ENCODE measurements at places on chromosomes 11 and 22. TPM values are rescaled to one million over a fixed set of nuclear protein-coding genes. Genes with fewer than 3 reads are reported as not detected.

DNA sequence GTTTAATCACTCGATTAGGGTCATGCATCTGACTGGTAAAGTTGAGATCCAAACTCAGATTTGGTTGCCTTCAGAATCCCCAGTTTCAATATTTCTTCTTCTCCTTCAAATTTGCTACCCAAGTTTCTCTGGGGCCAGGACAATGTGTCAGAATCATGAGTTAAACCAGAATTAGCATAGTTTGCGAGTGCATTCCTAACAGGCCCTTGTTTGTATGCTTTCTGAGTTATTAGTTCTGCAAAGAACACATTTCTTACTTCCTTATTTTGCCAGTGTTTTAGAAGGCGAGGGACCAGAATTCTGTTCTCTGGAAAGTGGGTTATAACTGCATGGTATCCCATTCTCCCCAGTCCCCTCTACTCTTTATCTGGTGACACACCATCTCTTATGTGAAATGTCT, 112.0 kb downstream of the ARL14EP start:
- no peaks in the 10 kb centered on the region for H3K36me3 ChIP-seq
- no peak overlapping the region for H3K4me3 ChIP-seq
- H3K4me1 ChIP-seq, result no peaks in the 10 kb centered on the region
- no peaks in the 10 kb centered on the region for H3K27me3 ChIP-seq
- no peak overlapping the region for H3K27ac ChIP-seq

Gene MYO7A
- total RNA-seq, result not detected

DNA sequence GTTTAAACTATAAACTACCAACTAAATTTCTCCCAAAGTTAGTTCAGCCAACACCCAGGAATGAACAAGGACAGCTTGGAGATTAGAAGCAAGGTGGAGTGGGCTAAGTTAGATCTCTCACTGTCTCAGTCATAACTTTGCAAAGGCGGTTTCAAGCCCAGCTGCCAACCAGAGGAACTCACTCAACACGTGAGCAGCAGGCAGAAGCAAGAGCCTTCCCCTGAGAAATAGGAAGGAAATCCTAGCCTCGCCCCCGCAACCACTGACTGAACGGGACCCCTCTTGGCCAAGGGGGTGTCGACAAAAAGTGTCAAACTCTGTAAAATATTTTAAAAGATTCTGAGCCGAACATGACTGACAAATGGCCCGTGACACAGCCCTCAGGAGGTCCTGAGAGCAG, 4.4 kb upstream of the KRTAP5-9 start:
- DNase-seq, result no peak
- H3K4me1 ChIP-seq, result no peaks in the 10 kb centered on the region
- no peak overlapping the region for H3K27ac ChIP-seq
- H3K4me3 ChIP-seq, result no peak overlapping the region

DNA sequence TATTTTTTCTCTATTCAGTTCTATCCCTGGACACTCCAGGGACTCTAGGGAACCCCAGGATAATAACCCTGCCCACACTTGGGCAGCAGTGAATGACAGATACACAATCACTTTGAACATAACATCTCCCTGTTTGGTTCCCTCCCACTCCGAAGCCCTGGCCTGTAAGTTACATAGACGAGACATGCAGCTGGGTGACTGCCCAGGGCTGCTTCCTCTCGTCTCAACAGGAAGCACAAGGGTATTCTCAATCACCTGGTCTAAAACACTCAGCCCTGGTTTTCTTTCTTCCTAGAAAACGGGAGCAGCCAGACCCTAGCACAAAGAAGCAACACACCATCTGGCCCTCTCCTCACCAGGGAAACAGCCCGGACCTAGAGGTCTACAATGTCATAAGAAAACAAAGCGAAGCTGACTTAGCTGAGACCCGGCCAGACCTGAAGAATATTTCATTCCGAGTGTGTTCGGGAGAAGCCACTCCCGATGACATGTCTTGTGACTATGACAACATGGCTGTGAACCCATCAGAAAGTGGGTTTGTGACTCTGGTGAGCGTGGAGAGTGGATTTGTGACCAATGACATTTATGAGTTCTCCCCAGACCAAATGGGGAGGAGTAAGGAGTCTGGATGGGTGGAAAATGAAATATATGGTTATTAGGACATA, 19.4 kb downstream of the LAYN start:
- no peaks in the 10 kb centered on the region for H3K4me1 ChIP-seq
- no peak overlapping the region for H3K4me3 ChIP-seq

GRCh38 chr22:41983513-41984405, 14.5 kb downstream of the SEPTIN3 start:
- DNase-seq, result no peak
- no peaks in the 10 kb centered on the region for H3K36me3 ChIP-seq
- H3K4me1 ChIP-seq, result no peaks in the 10 kb centered on the region
- H3K27ac ChIP-seq, result no peak overlapping the region
- no peaks in the 10 kb centered on the region for H3K27me3 ChIP-seq

GRCh38 chr11:69249311-69250185, 44.4 kb upstream of the MYEOV start:
- no peak overlapping the region for H3K27ac ChIP-seq
- H3K4me1 ChIP-seq, result no peaks in the 10 kb centered on the region
- no peaks in the 10 kb centered on the region for H3K27me3 ChIP-seq
- no peak for DNase-seq
- H3K36me3 ChIP-seq, result no peaks in the 10 kb centered on the region

DNA sequence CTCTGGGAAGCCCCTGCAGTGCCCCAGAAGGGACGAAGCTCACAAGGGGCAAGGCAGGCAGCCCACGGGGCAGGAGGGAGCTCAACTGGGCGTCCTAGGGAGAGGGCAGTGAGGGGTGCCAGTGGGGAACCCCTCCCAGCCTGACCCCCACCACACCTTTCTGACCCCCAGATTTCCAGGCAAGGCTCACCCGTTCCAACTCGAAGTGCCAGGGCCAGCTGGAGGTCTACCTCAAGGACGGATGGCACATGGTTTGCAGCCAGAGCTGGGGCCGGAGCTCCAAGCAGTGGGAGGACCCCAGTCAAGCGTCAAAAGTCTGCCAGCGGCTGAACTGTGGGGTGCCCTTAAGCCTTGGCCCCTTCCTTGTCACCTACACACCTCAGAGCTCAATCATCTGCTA, 15.7 kb downstream of the CD5 start:
- H3K4me1 ChIP-seq, result peaks cover 14% of the 10 kb centered on the region
- H3K27ac ChIP-seq, result no peak overlapping the region
- no peaks in the 10 kb centered on the region for H3K27me3 ChIP-seq
- no peak for DNase-seq
- no peak overlapping the region for H3K4me3 ChIP-seq

Gene GGTLC3
- not detected for total RNA-seq

Gene NRIP3
- 1.6 TPM for total RNA-seq

DNA sequence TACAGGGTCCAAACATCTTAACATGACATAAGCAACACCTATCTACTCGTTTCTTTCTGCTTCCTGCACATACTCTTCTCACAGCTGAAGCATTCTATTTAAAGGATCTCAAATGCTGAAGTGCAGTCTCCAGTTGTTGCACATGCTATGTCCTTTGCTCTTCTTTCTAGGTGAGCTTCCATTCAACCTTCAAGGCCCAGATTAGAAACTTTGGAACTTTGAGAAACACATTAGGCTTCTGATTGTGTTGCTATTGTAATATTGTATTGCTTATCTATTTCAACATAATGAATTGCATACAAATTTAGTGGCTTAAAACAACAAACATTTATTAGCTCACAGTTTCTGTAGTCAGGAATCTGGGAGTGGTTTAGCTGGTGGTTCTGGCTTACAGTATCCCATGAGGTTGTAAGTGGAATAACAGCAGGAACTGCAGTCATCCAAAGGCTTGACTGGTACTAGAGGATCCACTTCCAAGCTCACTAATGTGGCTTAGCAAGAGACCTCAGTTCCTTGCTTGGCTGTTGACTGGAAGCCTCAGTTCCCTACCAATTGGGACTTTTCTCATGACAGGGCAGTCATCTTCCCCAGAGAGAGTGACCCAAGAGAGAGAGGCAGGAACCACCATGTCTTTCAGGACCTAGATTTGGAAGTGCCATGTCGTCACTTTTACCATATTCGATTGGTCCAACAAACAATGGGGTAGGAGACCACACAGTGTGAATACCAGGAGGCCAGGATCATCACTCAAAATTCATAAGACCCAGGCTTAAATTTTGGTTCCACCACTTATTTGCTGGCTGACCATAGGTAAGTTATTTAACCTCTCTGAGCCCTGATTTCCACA, 27.2 kb upstream of the RASSF10 start:
- no peaks in the 10 kb centered on the region for H3K36me3 ChIP-seq
- H3K4me1 ChIP-seq, result no peaks in the 10 kb centered on the region
- no peak for DNase-seq

DNA sequence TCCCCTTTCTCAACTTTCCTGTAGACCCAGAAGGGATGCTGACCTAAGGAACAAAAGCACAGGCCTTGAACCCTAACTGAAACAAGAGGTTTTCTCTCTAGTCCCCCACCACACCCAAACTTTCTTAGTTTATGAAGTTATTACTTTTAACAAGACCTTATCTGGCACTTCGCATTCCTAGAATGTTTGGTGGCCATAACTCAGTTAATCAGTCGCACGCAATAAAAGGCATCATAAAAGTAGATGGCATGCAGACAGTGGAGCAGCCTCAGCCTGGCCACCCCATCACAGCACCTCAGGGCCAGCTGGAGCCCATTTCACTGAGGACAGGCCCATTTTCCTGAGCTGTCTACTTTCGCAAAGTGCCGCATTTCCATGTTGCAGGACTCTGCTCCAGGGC, 301.9 kb downstream of the OPCML start:
- peaks cover 14% of the 10 kb centered on the region for H3K27me3 ChIP-seq
- no peak overlapping the region for H3K4me3 ChIP-seq
- H3K36me3 ChIP-seq, result no peaks in the 10 kb centered on the region
- no peak overlapping the region for H3K27ac ChIP-seq

- no peaks in the 10 kb centered on the region for H3K4me1 ChIP-seq
- no peak overlapping the region for H3K4me3 ChIP-seq
- peaks cover 28% of the 10 kb centered on the region for H3K36me3 ChIP-seq
- H3K27me3 ChIP-seq, result no peaks in the 10 kb centered on the region
Measured at GRCh38 chr11:34161812-34162492, 56.5 kb downstream of the NAT10 start.

GRCh38 chr11:95451261-95451660, 220.3 kb upstream of the SESN3 start:
- H3K27me3 ChIP-seq, result no peaks in the 10 kb centered on the region
- no peak overlapping the region for H3K27ac ChIP-seq
- H3K4me1 ChIP-seq, result no peaks in the 10 kb centered on the region
- H3K36me3 ChIP-seq, result no peaks in the 10 kb centered on the region
- H3K4me3 ChIP-seq, result no peak overlapping the region
- DNase-seq, result no peak

Gene SHISAL1
- 2.5 TPM for total RNA-seq

Gene OR2AG1
- not detected for total RNA-seq

- H3K36me3 ChIP-seq, result no peaks in the 10 kb centered on the region
- H3K27ac ChIP-seq, result no peak overlapping the region
Measured at GRCh38 chr22:38383417-38383816, 66.2 kb upstream of the CSNK1E start.

GRCh38 chr11:77322506-77322905, 21.0 kb upstream of the GDPD4 start:
- H3K27ac ChIP-seq, result no peak overlapping the region
- DNase-seq, result no peak
- no peaks in the 10 kb centered on the region for H3K36me3 ChIP-seq
- H3K4me1 ChIP-seq, result no peaks in the 10 kb centered on the region
- no peak overlapping the region for H3K4me3 ChIP-seq

DNA sequence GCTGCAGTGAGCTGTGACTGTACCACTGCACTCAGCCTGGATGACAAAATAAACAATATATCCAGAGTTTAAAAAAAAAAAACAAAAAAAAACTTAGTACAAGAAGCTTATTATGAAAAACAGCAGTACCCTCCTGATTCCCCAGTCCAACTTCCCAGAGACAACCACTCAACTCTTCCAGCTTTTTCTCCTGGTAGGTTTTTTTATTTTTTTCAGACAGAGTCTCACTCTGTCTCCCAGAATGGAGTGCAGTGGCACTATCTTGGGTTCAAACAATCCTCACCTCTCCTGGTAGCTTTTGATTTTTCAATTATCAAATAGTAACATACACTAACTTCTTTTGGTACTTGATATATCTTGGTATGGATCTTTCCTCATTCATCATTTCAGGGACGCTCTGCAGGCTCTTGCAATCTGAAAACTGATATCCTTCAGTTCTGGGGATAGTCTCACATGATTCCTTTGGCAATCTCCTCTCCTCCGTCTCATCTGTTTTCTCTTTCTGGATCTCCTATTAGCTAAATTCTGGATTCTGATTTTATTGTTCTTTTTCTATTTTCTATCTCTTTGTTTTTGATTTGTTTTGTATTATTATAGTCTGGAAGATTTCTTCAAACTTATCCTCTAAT, 44.9 kb downstream of the ALG9 start:
- H3K4me3 ChIP-seq, result no peak overlapping the region
- no peaks in the 10 kb centered on the region for H3K36me3 ChIP-seq
- H3K27ac ChIP-seq, result no peak overlapping the region

- peaks cover 65% of the 10 kb centered on the region for H3K4me1 ChIP-seq
- no peaks in the 10 kb centered on the region for H3K27me3 ChIP-seq
- no peak overlapping the region for H3K4me3 ChIP-seq
- peaks cover 48% of the 10 kb centered on the region for H3K36me3 ChIP-seq
- DNase-seq, result no peak
- H3K27ac ChIP-seq, result no peak overlapping the region
Measured at GRCh38 chr11:83542861-83543260, 256.7 kb upstream of the CCDC90B start.

Gene TNNT3
- not detected for total RNA-seq

DNA sequence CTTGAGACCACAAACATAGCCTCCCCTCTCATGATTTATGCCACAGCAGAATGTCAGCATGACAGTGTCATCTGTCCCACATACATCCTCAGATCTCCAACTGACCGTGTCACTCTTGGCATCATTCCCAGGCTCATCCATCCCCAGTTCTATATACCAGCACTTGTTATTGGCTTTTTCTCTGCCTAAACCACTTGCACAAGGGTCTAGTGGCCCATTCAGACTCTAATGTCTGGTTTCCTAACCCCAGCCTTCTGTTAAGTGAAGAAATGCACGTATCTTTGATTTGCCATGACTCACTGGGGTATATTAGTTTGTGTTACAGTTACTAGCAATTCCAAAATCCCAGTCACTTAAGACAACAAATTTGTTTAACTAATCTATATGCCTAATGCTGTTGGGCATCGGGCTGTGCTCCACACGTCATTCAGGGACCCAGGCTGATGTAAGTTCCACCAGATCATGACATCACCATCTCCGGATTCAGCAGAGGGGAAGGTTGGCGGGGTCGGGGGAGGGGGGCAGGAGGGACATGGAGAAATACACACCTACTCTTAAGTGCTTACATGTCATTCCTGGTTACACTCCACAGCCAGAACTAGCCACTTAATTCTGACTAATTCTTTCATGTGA, 517.4 kb downstream of the BUD13 start:
- H3K4me3 ChIP-seq, result no peak overlapping the region
- H3K27me3 ChIP-seq, result peaks cover under 1% of the 10 kb centered on the region
- no peak overlapping the region for H3K27ac ChIP-seq
- H3K36me3 ChIP-seq, result no peaks in the 10 kb centered on the region
- H3K4me1 ChIP-seq, result no peaks in the 10 kb centered on the region

GRCh38 chr22:28440592-28441390, 238.8 kb downstream of the TTC28 start:
- H3K27ac ChIP-seq, result no peak overlapping the region
- H3K4me3 ChIP-seq, result no peak overlapping the region
- H3K4me1 ChIP-seq, result peaks cover 60% of the 10 kb centered on the region
